ENCODE measurements at places on chromosomes 16 and 17.

DNA sequence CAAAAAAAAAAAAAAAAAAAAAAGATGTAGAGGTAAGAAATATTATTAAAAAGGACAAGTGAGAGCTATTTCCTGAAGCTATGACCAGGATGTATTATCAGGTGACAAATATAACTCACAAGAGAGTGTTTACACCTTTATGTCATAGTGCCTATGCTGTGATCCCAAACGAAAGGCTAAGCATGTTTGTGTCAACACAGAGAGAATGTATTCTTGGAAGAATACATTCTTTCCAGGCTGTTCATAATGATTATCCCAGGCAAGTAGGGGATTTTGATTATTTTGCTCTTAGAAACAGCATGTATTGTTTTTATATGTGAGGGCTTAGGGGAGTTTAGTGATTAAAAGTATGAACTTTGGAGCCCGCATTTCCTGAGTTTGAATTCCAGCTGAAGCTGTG, 175.0 kb downstream of the SPECC1 start:
- no peak for DNase-seq

DNA sequence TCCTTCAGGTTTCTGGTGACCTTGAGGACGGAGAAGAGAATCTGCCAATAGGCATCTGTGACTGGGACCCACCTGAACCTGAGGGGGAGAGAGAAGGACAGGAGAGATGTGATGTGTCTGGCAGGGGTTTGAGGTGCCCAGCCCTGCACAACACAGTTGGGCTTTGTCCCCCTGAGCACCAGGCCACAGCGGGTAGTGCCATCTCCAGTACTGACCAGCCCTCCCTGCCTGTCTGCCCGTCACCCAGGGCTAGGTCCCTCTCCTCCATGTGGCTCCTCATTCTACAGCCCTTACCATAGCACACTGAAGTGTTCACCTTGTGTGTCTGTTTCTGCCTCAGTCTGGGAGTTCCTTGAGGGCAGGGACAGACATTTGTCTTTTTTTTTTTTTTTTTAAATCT, 30.8 kb downstream of the NLRP1 start:
- DNase-seq: no peak

DNA sequence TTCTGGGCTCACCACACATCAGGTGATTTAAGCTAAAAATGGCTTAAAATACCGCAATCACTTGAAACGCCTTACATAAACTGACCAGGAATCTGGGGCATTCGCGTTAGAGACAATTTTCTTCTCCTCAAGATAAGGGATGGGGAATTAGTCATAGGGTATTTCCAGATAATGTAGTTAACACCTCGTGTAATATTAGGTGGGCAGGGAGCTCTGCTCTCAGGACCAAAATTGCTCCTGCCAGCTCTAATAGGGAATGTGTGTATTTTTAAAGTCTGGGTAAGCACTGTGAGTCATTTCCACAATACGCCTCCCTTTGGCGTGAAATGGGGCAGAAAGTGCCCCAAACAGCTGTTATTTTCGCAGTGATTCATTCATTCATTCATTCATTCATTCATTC, 408.6 kb downstream of the MAF start:
- DNase-seq: no peak

DNA sequence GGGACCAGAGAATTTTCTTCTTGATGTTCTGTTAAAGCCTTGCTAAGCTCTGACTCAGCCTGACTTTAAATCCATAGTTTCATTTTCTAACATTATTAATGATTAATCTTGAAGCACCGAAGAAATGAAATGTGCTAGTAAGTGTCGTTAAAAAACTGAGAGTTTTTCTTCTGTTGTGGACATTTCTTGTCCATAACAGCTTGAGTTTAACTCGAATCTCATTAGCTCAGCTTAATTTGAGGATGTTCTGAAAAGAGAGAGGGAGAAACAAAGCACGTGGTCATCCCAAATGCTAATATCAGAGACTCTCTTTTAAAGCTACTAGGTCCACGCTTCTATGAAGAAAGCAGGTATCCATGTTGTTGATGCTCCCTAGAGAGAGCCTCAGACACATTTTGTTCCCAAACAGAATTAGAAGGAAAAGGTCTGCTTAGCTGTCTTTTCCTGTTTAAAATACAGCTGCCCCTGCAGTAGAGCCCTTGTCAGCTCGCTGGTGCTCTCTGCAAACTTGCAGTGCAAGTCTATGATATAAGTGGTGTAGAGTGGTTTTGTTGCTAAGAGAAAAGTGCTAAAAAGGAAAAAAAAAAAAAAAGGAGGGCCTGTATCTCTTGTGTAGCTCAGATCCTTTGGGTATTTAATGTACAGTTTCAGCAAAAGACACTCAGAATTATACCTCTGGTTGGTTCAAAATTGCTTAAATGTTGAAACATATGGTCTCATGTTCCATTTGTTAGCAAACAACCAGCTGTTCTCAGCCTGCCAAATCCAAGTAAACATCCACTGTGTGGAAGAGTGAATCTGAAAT, 191.1 kb upstream of the TBX2 start:
- DNase-seq: no peak

GRCh38 chr17:12815642-12816141, 26.4 kb downstream of the ARHGAP44 start:
- no peak for DNase-seq

DNA sequence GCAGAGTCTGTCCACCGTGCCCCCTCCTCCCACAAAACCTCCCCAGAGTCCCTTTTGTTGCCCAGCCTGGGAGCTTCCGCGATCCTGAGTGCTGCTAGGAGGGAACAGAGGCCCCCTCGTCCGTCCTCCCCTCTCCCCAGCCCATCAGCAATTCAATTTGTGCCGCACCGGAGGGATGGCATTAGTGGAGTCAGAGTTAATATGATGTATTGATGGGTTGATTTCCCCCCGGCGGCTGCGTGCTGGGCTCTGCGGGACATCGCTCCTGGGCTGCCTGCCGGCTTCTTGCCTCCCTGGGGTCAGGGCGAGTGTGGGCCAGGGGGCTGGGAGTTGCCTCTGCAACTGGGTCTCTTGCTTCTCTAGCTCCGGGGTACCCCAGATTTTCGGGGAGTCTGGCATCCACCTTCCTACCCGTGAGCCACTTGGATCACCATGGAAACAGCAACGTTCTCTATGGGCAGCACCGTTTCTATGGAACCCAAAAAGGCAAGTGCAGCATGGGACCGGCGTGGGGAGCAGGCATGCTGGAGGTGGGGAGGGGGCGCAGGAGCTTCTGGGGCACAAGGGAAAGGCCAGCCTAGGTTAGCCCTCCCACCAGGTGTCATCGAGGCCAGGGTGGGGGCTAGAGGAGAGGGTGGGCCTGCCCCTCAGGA, 42.9 kb downstream of the BAHCC1 start:
- no peak for DNase-seq

DNA sequence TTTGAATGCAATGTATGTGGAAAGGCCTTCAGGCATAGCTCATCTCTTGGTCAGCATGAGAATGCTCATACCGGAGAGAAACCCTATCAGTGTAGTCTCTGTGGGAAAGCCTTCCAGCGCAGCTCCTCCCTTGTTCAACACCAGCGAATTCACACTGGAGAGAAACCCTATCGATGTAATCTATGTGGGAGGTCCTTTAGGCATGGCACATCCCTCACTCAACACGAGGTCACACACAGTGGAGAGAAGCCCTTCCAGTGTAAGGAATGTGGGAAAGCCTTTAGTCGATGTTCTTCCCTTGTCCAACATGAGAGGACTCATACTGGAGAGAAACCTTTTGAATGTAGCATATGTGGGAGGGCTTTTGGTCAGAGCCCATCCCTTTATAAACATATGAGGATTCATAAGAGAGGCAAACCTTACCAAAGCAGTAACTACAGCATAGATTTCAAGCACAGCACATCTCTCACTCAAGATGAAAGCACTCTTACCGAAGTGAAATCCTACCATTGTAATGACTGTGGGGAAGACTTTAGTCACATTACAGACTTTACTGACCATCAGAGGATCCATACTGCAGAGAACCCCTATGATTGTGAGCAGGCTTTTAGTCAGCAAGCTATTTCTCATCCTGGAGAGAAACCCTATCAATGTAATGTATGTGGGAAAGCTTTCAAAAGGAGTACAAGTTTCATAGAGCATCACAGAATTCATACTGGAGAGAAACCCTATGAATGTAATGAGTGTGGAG, 24.7 kb downstream of the ZFP90 start:
- DNase-seq: no peak

DNA sequence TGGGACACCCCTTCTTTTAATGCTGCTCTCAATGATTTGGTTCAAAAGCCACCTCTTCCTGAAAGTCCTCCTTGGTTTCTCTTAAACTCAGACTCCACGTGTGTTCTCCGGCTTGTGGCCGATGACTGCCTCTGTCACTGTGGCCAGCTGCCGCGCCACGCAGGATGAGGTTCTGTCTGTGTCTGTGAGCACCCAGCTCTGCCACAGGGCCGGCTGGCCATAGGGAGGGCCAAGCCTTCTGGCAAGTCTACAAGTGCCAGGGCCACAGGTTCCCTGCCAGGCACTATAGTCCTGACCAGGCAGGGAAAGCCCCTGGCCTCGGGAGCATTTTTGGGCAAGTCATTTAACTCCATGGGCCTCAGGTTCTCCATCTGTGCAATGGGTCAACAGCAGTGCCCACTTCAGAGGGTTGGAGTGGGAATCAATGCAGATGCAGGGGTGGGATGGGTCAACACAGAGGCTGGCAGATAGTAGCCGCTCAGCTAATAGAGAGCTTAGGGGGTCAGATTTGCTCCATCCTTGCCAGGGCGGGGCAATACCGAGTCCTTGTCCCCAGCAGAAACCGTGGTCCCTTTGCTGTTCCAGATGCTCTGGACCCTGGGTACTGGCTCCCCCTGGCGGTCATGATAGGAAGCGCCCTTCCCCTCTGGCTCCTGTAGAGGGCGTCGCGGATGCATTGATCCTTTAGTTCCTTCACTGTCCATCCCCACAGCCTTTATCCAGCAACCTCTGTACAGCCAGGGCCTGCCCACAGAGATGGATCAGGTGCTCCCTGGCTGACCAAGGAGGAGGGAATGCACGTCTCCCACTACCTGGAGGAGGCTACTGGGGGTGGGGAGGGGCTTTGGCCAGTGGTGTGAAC, 19.3 kb upstream of the ADGRG3 start:
- DNase-seq: peak; percentile 83

GRCh38 chr17:29840884-29841283, 89.1 kb downstream of the SSH2 start:
- no peak for DNase-seq

GRCh38 chr16:48574766-48575165, 35.2 kb downstream of the N4BP1 start:
- DNase-seq: no peak

DNA sequence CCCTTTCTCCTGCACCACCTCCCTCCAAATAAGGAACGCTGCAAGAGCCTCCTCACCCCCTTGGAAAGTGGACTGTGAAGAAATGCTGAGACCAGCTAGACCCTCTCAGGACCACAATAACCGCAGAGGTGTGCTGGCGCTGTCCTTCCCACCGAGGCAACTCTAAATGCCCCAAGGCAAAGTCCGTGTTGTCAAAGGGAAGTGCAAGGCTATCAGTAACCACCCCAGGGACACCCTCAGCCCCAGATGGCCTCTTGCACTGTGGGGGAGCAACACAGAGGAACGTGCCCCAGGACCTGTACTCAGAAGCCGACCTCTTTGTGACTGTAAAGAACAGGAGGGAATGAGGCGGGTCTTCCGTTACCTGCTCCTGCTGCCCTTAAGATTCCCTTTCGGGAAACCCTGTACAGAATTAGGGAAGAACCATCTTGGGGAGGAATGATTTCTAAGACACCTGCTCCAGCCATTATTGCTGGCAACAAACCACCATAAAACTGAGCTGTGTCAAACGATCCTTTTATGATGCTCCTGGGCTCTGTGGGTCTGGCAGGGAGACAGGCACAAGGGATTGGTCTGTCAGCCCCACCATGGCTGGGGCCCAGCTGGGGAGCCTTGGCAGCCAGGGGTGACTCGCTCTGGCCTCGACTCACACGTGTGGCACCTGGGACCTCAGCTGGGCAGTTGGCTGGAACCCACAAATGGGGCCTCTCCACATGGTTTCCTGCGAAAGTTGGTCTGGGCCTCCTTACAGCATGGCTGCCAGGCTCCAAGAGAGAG, 14.6 kb upstream of the MED9 start:
- no peak for DNase-seq

- no peak for DNase-seq
Measured at GRCh38 chr17:42253578-42253977, 22.6 kb downstream of the STAT5B start.

DNA sequence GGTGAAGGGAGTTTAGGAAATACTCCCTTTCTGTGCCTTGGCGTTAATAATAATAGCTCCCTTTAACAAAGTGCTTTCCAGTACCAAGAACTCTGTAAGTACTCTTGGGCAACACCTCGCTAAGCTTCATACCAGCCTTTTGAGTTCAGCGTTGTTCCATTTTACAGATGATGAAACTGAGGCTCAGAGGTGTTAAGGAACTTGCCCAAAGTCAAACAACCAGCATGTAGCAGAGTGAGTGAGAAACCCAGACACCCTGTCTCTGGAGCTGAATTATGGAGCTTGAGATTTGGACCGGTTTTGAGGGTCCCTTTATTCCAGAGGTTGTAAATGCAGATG, 607 bp downstream of the KATNIP start:
- no peak for DNase-seq

GRCh38 chr16:82363026-82363816, 193.2 kb upstream of the MPHOSPH6 start:
- DNase-seq: no peak

DNA sequence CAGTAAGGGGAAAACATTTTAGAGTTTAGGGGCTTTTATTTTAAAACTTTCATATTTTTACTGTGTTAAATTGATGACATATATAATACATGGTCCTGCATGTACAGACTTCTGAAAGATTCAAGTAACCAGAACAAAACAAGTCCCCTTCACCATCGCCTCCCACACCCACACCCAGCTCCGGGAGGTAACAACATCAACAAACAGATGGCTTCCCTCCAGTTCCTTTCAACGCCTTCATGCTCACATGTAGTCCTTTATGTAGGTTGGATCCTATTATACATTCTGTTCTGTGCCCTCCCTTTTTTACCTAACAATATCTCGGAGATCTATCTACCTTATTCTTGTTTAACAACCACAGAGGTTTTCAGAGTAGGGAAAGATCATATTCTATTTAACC, 30.5 kb downstream of the GINS3 start:
- no peak for DNase-seq

DNA sequence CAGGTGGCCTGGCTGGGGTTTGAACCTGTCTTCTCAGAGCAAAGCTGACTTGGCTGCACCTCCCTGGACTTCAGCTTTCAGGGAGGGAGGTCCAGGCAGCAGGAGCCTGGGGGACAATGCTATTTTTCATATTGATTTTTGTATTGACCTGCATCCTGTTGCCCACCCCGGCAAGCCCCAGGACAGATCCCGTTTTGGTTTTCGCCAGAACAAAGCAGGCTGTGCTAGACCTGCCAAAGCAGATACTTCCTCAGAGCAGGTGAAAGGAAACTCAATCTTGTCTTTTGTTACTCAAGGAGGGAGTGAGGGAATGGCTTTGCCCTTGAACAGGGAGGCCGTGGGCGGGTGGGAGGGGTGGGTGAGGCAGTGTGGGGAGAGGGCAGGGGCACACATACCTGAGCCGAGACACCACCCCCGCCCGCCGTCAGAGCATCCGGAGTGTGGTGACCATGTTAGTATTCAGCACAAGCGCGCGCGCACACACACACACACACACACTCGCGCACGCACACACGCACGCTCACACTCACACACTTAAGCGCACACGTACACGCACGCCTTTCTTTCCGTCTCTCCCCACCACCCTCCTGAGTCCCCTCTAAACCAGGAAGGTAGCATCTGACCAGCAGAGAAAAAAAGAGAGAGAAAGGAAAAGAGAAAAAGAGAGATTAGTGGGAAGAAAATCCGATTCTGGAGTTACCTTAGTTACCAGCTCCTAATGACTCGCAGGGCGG, 59.5 kb downstream of the RAI1 start:
- DNase-seq: no peak
